H9 (cell line): ENCODE measurements at places on chromosomes 6 and 20. TPM values are rescaled to one million over a fixed set of nuclear protein-coding genes. Genes with fewer than 3 reads are reported as not detected.

- no peak for DNase-seq
These were observed 117.2 kb downstream of the LCA5 start for GRCh38 chr6:79420054-79420453.

DNA sequence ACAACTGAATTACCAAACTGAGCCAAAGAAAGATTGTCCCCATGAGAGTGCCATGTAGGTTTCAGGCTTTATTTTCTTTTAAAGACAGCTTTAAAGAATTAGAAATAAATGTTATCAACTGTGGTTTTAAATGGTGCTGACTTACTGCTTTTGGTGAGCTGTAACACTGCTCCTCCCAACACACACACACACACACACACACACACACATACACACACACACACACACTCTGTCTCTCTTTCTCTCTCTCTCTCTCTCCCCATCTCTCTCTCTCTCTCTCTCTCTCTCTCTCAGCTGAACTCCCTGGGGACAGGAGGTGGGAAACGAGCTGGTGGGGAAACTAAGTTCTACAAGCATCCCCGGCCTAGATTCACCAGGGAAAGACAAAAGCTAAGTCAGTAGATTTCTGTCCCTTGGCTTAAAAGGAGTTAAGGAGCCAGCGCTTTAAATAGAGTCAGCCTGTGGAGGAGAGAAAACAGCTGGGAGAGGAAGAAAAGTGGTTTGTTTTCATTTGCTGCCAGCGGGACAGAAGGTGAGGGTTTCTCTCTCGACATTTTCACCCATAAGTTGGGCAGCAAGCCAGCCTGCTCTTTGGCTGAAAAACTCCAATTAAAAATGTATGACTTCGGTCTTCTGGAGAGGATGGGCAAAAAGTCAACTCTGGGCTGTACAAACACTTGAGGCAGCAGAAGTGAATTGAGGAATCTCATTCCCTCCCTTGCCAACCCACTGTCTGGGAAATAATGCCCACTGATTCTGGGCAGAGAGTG, 27.4 kb downstream of the CBLN4 start:
- DNase-seq = no peak

DNA sequence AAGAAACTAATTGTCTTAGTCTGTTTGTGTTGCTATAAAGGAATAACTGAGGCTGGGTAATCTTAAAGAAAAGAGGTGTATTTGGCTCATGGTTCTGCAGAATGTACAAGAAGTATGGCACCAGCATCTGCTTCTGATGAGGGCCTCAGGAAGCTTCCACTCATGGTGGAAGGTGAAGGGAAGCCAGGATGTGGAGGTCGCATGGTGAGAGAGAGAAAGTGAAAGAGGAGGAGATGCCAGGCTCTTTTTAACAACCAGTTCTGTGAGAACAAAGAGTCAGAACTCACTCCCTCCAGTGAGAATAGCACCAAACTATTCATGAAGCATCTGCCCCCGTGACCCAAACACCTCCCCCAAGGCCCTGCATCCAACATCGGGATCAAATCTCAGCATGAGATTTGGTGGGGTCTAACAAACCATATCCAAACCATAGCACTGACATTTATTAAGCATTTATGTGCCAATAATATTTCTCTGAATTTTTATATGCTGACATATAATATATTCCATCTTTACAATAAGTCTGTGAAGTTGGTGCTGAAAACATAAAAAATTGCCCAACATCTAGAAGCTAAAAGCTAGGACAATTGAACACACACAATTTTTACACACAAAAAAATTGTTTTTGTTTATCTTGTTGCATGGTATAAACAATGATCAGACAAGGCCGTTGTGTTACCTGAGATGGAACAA, 29.2 kb upstream of the BTN3A2 start:
- DNase-seq = no peak

DNA sequence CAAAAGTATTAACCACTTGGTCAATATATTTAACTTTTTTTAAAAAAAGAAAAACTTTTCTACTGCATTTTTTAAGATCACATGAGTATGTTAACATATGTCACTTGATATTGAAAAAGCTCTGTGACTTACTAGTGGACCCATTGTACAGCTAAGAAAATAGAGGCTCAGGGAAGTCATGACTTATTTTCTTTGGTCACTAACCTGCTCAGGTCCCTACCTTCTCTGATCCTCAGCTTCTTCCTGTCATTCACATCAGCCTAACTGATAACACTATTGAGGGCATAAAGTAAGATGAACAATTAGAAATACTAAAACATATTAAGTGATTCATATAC, 19.8 kb downstream of the AGPAT4 start:
- DNase-seq = no peak

GRCh38 chr6:149332602-149333265, 15.2 kb downstream of the TAB2 start:
- DNase-seq = no peak

Gene CST4
- not detected in 2 replicates for total RNA-seq

- peak; percentile 84 for DNase-seq
These were observed 127.2 kb upstream of the TAB2 start for GRCh38 chr6:149190224-149190831.

DNA sequence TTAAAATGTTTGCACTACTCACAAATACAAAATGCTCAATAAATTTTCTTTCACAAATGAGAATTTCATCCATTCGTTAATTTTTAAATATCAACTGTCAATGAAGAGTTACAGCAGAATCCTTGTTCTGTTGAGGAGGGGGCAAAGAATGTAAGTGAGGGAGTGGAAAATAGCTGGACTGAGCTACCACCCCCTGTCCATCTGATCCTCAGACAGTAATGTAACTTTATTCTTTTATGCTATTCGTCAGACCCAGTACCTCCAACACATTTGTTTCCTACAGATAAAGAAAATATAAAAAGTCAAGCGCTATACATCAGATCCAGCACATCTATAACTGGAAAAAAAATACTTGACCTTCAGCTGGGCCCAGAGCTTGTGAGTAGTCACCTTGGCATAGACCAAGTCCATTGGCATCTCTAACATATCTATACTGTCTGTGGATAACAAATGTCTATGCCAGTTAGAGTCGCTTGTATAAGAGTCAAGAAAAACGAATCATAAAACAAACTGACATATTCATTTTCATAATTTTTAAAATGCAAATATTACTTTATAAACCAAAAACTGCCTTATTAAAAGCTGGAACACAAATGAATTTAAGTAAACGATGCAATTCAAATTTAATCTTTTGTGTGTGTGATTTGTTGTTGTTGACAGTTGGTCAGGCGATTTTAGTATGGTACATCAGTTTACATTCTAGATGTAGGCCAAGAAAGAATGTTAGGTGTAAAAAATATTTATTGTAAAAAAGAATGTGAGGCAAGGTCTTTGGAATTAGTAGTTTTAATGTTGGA, 57.2 kb upstream of the HFE start:
- DNase-seq = no peak

Gene VARS1
- total RNA-seq = 148 and 154 TPM in 2 replicates

DNA sequence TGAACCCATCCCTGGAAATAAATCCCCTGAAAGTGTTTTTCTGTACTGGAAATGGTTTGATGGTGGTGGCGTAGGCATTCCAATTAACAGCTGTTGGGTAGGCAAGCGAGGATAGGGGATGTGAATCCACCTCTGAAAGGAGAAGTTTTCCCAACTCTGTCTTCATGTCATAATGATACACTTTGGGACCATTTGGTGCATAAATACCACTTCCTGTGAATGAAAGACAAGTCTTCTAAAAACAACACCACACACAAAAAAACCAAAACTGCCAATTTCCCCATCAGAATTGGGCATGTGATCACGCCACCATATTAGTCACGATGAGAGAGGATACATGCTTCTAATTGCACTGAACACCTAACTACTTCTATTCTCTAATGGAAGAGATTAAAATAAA, 6.4 kb downstream of the VNN2 start:
- DNase-seq = no peak

- peak; percentile 77 for DNase-seq
These were observed 34.7 kb upstream of the ADGRF4 start for GRCh38 chr6:47663462-47664216.

DNA sequence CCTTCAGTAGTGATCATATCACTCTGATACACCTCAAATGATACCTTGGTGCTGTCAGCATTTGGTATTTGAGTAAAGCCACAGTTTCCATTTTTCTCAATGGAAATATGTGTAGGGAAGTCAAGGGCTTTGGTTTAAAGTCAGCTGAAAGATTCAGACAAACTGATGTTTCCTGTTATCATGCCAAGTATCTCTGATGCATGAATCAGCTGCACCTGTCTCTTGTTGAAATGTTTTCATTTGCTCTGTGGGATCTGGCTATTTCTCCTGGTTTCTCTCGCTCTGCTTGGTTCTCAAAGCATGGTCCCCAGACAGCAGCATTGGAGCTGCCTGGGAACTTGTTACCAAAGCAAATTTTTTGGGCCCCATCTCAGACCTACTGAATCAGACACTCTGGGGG, 23.5 kb downstream of the ZFP64 start:
- DNase-seq = no peak

- no peak for DNase-seq
These were observed 288.5 kb downstream of the SOX4 start for GRCh38 chr6:21881969-21882465.

- DNase-seq = no peak
These were observed 39.4 kb upstream of the RGS17 start for GRCh38 chr6:153170511-153170910.

- no peak for DNase-seq
These were observed 329.1 kb downstream of the LAMA2 start for GRCh38 chr6:129212081-129212480.

Gene HLA-DOB
- total RNA-seq = 0.20 TPM in 1 of 2 replicates, not detected in the other

Gene MUC22
- not detected in 2 replicates for total RNA-seq

DNA sequence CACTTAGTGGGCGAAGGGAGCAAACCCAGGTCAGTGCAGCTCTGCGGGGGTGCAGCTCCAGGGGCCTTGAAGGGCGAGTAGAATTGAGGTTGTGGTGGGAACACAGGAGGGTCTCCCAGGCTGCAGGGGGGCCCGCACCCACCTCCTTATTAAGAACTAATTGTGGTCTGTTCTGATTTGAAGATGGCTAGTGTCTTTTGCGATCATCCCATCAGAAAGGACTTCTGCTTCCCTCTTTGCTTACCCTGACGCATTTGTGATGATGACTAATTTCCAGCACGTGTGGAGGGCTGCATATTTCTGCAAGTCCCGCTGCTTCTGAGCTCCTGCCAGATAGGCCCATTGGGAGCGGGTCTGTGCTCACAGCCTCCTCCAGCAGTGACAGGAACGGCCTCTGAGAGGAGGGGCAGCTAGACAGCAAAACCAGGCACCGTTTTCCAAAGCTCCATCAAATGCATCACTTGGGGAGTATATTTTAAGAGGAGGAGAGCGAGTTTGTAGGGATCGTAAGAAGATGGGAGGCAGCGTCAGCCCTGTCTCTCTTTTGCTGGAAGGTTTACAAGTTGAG, 268.9 kb downstream of the CDH4 start:
- DNase-seq = no peak

DNA sequence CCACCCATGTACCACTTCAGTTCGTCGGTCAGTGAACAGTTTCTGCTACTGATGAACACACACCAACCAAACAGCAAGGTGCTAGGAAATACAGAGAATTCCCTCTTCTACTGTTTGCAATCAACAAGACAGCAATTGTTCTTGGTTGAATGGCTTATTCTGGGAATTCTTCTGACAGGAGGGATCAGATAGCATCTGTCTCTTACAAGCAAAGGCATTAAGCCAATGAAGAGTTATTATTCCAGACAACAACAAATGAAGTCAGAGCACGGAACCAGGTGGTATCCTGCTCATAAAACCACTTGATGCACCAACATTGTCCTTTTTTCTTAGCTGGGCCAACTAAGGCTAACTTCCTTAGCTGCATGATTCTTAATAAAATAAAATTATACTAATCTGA, 37.8 kb downstream of the PTPRK start:
- no peak for DNase-seq

Gene CYP21A2
- not detected in 2 replicates for total RNA-seq

Gene MCM8
- 32.2 and 33.3 TPM in 2 replicates for total RNA-seq

Gene DYNLT2
- 1.3 and 1.8 TPM in 2 replicates for total RNA-seq
